ENCODE measurements at places on chromosomes 2 and 18. TPM values are rescaled to one million over a fixed set of nuclear protein-coding genes. Genes with fewer than 3 reads are reported as not detected.

Gene CTIF
- 1.8 TPM for total RNA-seq

GRCh38 chr2:167212014-167212648 is 323.9 kb downstream of the XIRP2 start:
- H3K36me3 ChIP-seq: no peaks in the 10 kb centered on the region
- no peak for DNase-seq
- H3K4me1 ChIP-seq: no peaks in the 10 kb centered on the region
- no peak overlapping the region for H3K27ac ChIP-seq

DNA sequence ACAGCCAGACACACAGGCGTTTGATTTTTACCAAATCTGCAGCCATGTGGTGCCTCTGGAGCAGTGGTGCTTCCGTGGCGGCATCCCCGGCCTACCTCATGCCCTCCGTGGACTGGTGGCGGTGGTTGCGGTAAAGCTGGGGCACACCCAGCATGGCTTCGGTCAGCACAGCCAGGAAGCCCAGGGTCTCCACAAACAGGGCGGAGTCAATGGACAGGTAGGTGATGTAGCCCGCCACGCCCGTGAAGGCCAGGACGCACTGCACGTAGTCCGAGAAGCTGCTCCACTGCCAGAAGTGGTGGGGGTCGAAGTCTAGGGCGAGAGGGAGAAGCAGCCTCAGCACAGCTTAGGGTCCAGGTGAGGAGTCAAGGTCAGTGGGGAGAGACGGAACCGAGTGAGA is 32.4 kb downstream of the SLC66A2 start:
- H3K27ac ChIP-seq: no peak overlapping the region
- no peaks in the 10 kb centered on the region for H3K27me3 ChIP-seq
- DNase-seq: peak; percentile 31

Gene LMAN2L
- 5.4 TPM for total RNA-seq

GRCh38 chr2:49582946-49583345 is 428.6 kb upstream of the FSHR start:
- H3K4me1 ChIP-seq: no peaks in the 10 kb centered on the region
- no peak overlapping the region for H3K27ac ChIP-seq
- no peaks in the 10 kb centered on the region for H3K27me3 ChIP-seq

Measured in CD4-positive, CD25-positive, alpha-beta regulatory T cell (primary cell).